ENCODE measurements at places on chromosomes 1 and 21. TPM values are rescaled to one million over a fixed set of nuclear protein-coding genes. Genes with fewer than 3 reads are reported as not detected.

Gene BPNT1
- total RNA-seq = 23.9 TPM

Gene LCE1E
- not detected for total RNA-seq

Gene FAM151A
- total RNA-seq = not detected

Gene PPP1R12B
- total RNA-seq = 64.5 TPM

Gene CFAP45
- 30.7 TPM for total RNA-seq

Gene ITLN2
- not detected for total RNA-seq

Gene COL16A1
- total RNA-seq = 0.87 TPM

Gene LENEP
- total RNA-seq = 2.3 TPM

Gene LORICRIN
- total RNA-seq = not detected

Gene HMCN1
- 0.43 TPM for total RNA-seq

Gene HTR6
- total RNA-seq = not detected

Gene SDCCAG8
- total RNA-seq = 32.2 TPM

Gene CD34
- 0.20 TPM for total RNA-seq

Gene TSPAN2
- total RNA-seq = 0.36 TPM

Gene JAM2
- 2.0 TPM for total RNA-seq

Gene CFHR2
- not detected for total RNA-seq

Gene SELP
- total RNA-seq = not detected

Data from motor neuron (in vitro differentiated cells).